ENCODE measurements at places on chromosomes 2 and 18.

DNA sequence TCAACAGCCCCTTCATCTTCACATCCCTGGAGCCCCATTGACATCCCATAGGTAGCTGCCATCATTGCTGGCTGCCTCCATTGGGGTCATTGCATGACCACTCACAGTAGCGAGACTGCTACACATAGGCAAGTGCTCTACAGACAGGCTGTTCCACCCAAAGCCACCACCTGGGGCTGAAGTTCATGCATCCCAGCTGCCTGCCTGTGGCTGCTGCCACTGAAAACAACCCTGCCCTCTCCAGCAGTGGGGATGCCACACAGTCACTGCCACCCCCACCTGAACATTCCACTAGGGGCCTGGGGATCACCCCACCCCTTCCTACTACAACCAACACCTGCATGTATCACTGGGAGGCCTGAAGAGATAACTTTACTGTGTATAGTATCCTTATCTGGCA lies 59.5 kb upstream of the CTAGE1 start:
- no peak for DNase-seq

DNA sequence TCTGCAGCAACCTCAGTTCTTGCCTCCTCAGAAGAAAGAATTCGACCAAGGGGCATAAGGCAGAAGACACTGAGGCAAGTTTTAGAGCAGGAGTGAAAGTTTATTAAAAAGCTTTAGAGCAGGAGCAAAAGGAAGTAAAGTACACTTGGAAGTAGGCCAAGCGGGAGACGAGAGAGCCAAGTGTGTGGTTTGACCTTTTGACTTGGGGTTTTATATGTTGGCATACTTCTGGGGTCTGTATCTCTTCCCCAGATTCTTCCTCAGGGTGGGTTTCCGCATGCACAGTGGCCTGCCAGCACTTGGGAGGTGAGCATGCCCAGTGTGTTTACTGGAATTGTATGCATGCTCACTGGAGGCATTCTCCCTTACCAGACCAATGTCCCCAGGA lies 59.3 kb upstream of the ANKRD44 start:
- DNase-seq = no peak

DNA sequence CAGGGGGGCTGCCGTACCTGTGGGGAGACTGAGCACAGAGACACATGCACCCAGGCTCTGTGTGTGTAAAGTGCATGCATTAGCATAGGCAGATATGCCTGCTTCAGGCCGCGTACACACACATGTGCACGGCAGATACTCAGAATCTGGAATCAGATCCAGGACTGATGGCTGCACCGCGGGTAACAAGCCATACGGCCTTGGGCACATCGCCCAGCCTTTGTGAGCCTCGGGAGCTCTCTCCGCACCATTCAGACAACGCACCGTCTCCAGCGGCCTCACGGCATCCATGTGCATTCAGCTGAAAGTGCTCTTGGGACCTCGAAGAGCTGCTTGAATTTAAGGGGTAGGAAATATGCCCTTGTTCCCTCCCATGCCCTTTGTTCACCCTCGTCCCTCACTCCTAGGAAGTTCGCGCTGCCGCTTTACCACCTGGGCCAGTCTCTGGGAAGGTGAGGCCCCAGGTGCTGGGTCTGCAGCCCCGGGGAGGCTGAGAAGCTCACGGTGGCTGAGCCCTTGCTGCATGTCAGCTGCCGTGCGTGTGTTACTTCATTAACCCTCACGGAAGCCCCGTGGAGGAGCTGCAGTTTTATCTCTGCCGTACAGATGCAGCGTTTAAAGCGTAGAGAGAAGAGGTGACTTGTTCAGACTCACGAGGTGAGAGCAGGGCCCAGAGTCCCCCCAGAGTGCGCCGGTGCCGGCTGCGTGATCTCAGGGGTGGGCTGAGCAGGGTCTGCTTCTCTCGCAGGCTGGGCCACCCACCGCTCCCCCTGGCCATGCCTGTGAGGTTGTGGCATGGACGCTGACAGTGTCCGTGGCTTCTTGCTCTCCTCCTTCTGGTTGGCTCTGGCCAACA lies 377.7 kb upstream of the MYT1L start:
- no peak for DNase-seq

DNA sequence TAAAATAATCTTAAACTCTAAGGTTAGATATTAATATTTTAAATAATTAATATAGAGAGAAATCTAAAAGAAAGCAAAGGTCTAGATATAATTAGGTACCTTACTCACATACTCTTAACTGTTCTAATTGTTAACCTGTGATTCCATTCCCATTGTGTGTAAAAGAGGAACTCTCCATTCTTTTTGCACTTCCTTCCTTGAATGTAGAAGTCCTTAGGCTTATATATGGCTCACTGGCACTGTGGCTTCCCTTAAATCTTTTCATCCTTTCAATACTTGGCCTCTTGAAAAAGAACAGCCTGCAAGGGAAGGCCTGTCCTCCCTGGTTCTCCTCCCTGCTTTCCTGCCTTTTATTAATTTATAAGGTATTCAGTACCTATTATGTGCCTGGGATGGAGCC lies 182.8 kb upstream of the FOSL2 start:
- DNase-seq = no peak

DNA sequence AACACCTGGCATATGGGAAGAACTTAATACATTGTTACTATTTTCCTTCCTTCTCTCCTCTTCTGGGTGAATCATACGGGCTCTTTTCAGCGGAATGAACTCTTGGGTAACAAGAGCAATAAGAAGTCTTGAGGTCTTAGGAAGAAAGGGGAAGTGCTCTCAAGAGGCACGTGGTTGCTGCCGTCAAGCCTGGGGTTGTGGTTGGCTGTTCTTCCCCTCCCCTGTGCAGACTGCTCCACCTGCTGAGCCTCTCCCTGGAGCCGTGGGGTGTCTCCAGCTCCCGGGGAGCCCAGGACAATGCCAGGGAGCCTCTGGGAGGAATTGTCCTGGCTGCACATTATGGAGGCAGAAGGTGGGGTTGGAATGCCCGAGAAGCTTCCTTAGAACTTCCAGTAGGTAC lies 19.4 kb downstream of the TOGARAM2 start:
- no peak for DNase-seq

DNA sequence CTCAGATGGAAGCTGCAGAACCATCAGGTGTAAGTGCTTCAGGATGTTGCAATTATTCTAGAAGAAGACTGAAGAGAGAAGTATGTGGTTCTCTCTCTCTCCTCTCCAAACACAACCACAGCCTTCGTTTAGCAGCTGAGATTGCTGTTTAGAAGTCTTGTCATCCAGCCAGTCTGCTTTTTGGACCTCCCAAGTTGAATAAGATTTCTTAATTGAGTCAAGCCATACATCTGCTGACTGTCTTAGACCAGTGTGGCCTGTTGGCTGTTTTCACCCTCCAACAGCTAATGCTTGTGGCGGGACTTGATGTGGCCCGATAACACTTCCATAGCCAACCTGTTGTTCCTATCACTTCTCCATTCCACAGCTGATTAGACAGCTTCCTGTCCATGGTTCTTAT lies 91.3 kb upstream of the TMEM17 start:
- DNase-seq = peak; percentile 97

DNA sequence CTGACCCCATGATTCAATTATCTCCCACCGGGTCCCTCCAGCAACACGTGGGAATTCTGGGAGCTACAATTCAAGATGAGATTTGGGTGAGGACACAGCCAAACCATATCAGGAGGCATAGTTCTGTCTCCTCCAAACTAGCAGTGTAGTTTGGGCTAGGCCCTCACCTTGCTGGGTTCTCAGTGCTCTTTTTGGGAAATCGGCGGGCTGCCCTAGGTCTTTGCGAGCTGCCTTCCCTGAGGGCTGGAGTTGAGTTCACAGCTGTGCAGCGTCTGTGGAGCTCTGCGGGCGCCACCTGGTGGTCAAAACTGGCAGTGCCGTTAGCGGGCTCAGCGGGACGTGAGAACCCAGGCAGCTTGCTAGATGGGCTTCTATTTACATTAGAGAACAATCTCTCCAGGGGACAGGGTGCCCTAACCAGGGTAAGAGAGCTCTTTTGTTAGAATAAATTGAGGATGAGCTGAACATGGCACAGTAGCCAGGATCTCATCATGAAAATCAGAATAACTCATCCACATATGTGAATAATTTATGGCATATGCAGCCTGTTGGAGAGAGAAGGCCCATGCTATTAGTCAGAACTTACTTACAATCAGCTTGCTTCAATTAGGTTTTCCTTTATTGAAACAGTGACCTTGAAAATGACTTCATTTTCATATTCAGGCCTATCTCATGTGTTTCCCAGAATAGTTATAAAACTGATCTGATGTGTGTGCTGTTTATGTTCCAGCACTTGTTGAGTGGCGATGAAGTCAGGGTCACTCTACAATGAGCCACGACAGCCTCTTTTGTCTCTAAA lies 27.4 kb upstream of the YES1 start:
- peak; percentile 78 for DNase-seq

- peak; percentile 29 for DNase-seq
These were observed 25.3 kb downstream of the CRIM1 start for GRCh38 chr2:36380624-36381481.

DNA sequence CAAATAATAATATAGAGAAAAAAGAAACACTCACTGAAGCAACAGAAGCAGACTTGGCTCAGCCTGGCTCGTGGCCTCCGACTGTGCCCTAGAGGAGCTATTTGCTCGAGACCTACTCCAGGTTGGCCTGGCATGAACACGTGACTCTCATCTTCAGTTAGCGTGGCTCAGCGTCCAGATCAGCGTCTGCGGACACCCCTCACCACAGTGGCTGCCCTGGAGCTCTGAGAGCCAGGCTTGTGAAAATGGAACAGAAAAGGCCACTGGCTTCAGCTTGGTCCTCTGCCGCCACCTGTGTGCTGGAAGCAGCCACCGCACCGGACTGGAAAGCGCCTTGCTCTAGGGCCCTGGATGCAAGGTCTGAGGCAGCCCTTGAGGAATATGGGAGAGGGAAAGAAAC lies 1184.0 kb upstream of the GYPC start:
- DNase-seq = peak; percentile 1

GRCh38 chr2:54946220-54946805 lies 103.9 kb downstream of the RTN4 start:
- DNase-seq = no peak

DNA sequence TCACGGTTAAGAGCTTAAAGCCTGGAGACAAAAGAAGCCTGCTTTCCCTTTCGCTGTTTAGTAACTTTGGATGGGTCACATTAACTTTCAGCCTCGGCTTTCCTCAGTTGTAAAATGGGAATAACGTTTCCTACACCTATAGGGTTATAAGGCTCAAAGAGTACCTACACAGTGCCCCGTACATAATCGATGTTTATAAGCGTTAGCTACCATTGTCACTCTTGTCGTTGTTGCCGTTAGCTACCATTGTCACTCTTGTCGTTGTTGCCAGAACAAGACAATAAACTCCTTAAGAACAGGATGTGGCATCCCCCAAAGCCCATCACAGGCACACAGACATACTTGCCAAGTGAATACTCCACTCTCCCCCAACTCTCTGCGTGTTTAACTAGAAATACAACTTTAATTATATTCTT lies 901 bp upstream of the MFSD6 start:
- DNase-seq = no peak

DNA sequence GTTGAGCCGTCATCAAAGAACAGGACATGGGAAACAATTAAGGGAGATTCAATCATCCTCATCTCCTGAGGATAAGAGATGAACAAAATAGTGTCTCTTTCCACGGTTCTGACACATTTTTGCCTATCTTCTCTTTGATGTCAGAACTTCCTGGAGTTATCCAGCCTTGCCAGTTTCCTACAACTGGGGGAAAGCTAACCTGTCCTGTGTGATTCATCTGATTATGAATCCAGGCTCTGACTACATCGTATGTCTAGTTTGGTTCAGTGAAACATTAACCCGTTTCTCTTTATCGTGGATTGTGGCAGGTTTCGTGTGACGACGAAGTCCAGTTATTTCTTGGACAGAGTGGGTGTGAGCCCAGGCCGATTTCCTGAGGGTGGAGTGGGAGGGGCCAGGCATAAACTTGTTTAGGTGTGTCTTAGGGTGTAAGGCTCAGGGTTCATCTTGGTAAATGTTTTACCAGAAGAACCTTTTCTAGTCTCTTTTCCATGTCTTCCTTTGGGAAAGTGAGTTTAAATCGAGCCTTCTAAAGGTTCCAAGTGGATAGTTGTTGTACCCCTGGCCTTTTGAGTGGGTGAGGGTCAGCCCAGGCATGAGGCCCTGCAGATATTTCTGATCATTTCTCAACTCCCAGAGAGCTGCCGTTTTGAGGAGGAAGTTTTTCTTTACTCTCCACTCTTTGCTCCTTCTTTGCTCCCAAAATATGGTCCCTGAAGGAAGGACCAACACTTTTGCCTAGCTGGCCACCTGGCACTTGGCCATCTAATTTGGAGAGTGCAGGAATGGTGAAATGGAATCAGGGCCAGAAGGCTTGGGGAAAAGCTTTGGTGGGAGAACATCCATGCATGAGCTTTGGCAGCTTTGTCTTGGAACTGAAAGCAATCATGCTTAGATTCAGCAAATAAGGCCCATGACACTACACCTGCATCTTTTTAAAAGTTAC lies 50.4 kb upstream of the FZD5 start:
- DNase-seq = no peak

- DNase-seq = no peak
These were observed 58.9 kb upstream of the NCOA1 start for GRCh38 chr2:24432121-24432520.

GRCh38 chr2:242024751-242025355 lies 155.3 kb downstream of the RTP5 start:
- DNase-seq = no peak

DNA sequence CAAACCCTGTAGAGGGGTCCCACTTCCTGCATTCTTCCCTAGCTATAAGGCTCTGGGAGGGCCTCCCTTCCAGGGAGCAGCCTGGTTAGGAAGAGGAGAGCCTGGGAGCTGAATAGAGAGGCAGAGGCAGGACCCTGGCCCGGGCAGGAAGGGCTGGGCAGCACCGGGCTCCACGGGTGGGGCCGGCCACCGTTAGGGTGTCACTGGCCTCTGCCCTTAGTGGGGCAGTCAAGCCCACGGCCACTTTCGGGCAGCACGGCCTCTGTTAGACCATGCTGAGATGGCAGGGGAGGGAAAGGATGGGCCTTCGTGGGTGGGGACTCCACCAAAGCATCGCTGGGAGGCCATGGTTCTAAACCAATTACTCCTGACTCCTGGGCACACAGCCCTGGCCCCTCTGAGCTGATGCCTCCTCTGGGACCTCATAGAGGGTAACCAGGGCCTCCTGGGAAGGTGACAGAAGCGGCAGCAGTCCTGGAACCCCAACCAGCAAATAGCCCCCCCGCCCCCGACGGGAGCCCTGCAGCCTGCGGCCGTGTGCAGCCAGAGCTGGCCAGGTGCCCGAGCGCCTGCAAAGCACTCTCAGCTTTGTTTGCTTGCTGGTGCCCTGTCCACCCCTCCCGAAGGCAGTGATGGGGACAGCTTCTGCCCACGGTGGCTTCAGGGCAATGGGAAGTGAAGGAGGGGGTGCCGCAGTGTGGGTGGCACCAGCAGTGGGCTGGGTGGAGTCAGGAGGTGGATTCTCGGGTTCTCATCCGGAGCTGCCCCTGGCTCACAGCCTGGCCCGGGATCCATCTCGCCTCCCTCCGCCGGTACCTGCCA lies 16.3 kb upstream of the HPCAL1 start:
- DNase-seq = no peak

GRCh38 chr2:120441351-120441700 lies 95.4 kb downstream of the INHBB start:
- no peak for DNase-seq

- no peak for DNase-seq
These were observed 68.9 kb upstream of the CELF4 start for GRCh38 chr18:37634516-37634915.

GRCh38 chr18:6362559-6363129 lies 52.1 kb downstream of the L3MBTL4 start:
- DNase-seq = no peak

Data from AG10803 (cell line).